Activated T-helper 1 cell treated with anti-CD3 and anti-CD28 coated beads, Interleukin-12 subunit alpha, Interleukin-12 subunit beta, Interleukin-2, Interleukin-4 antibody, amounts not matched to agents 30 ng/mL and 10 ng/mL and 1 ng/mL, durations not matched to agents 14 hours and 24 hours and 36 hours (primary cell): ENCODE measurements at places on chromosomes 11 and 22.

- peaks cover 7% of the 10 kb centered on the region for H3K27me3 ChIP-seq
- peaks cover 3% of the 10 kb centered on the region for H3K36me3 ChIP-seq
- no peak for DNase-seq
These were observed 40.5 kb upstream of the BIRC3 start for GRCh38 chr11:102276783-102277182.

- no peaks in the 10 kb centered on the region for H3K36me3 ChIP-seq
- no peak for DNase-seq
- H3K27me3 ChIP-seq = no peaks in the 10 kb centered on the region
- no peak overlapping the region for H3K27ac ChIP-seq
- no peaks in the 10 kb centered on the region for H3K4me1 ChIP-seq
- H3K4me3 ChIP-seq = no peak overlapping the region
These were observed 710.0 kb downstream of the OPCML start for GRCh38 chr11:132822276-132822675.

- H3K36me3 ChIP-seq = no peaks in the 10 kb centered on the region
- H3K27me3 ChIP-seq = peaks cover 47% of the 10 kb centered on the region
- no peak for DNase-seq
- H3K27ac ChIP-seq = no peak overlapping the region
- no peak overlapping the region for H3K4me3 ChIP-seq
- H3K4me1 ChIP-seq = no peaks in the 10 kb centered on the region
These were observed 8.1 kb upstream of the CCND1 start for GRCh38 chr11:69632900-69633299.

DNA sequence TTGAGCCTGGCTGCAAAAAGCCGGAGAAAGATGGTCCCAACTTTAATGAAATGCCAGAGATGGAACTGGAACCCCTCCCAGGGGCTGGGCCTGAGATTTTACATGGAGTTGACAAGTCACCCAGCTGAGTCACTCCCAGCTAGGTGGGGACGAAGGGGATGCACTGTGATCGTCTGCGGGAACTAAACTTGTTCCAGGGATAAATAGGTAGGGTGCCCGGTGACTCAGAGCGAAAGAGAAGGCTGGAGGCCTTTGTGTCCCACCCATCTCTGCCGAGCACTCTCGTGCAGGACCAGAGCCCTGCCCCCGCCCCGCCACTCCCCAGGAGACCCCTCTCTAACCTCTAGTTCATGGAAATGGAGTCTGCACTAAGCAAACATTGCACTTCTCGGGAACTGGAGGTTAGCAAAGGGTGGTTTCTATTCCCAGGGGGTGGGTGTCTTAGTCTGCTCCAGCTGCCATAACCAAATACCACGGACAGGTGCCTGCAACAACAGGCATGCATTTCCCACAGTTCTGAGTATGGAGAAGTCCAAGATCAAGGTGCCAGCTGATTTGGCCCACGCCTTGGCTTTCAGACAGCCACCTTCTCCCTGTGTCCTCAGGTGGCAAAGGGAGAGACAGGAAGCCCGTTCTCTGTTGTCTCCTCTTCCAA is 60.7 kb upstream of the FADD start:
- no peak overlapping the region for H3K27ac ChIP-seq
- no peak for DNase-seq
- H3K4me1 ChIP-seq = no peaks in the 10 kb centered on the region
- no peaks in the 10 kb centered on the region for H3K36me3 ChIP-seq
- H3K27me3 ChIP-seq = peaks cover 27% of the 10 kb centered on the region

DNA sequence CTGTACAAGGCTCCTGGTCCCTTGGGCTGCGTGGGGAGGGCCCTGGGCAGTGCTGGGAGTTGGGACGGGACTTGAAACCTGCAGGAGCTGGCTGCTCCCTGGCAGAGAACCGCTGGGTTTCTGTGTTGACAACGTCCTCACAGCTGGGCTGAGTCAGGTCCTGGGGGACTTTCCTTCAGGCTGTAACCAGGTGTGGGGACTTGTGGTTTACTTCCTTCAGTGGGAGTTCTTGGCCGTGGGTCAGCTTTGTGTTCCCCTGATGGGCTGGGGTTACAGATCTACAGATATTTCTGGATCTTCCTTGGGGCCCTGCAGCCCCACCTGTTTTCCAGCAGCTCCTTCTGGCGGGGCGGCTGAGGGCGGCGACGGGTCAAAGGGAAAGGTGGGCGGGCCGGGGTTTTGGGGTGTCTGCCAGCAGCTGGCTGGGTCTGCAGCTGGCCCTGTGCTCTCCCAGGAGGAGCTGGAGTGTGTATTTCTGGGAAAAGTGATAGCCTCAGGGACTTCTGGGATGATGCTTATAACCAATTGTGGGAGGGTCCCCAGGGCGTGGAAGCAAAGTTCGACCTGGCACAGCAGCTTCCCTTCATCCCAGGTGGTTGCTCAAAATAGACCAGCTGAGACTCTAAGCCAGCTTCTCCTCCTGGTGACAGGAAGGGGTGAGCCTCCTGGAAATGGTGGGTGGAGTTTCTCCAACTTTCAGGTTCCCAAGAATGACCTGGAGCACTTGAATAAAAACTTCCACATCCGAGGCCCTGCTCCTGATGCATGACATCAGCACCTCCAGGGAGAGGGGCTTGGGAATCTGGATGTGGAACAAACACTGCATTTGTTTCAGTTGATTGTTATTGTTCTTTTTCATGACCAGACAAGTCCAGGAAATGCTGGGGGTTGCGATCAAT is 19.1 kb downstream of the ST14 start:
- H3K36me3 ChIP-seq = no peaks in the 10 kb centered on the region
- no peak for DNase-seq
- peaks cover 6% of the 10 kb centered on the region for H3K27me3 ChIP-seq
- H3K27ac ChIP-seq = no peak overlapping the region
- no peaks in the 10 kb centered on the region for H3K4me1 ChIP-seq

DNA sequence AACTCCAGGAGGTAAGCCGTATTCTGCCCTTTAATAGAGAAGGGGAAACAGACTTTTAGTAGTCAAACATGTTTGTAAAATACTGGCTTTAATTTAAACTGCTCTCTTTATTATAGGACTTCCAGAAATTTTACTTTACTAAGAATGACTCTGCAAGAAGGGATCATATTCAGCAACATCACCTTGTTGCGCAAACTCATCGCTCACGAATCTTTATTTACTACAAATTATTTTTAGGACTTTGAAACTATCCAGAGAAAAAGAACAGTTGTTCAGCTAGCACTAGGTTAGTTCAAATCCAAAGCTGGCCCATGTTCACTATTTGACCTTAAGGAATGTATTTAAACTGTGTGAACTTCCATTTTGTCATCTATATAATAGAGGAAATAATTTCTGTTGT is 498.3 kb upstream of the TENM4 start:
- H3K4me1 ChIP-seq = no peaks in the 10 kb centered on the region
- H3K27me3 ChIP-seq = no peaks in the 10 kb centered on the region
- H3K36me3 ChIP-seq = no peaks in the 10 kb centered on the region

GRCh38 chr11:78560153-78560552 is 14.5 kb downstream of the NARS2 start:
- peak overlapping the region; percentile 79 for H3K27ac ChIP-seq
- H3K4me3 ChIP-seq = peak overlapping the region; percentile 74
- H3K27me3 ChIP-seq = no peaks in the 10 kb centered on the region
- DNase-seq = no peak
- peaks cover 76% of the 10 kb centered on the region for H3K4me1 ChIP-seq
- H3K36me3 ChIP-seq = peaks cover 42% of the 10 kb centered on the region

DNA sequence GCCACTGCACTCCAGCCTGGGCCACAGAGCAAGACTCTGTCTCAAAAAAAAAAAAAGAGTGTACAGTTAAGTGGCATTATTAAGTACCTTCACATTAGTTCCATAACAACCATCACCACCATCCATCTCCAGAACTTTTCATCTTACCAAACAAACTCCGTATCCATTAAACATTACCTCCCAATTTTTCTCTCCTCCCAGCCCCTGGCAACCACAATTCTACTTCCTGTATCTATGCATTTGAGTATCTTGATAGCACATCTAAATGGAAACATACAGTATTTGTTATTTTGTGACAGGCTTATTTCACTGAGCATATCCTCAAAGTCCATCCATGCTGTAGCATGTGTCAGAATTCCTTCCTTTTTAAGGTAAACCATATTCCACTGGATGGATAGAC is 46.8 kb downstream of the DGCR2 start:
- no peak for DNase-seq
